T-helper 9 cell (primary cell): ENCODE measurements at places on chromosomes 3 and 15.

GRCh38 chr15:80870893-80871292 is 91.7 kb downstream of the CEMIP start:
- no peak for DNase-seq

- no peak for DNase-seq
Measured at GRCh38 chr3:48688032-48688736, 2.5 kb upstream of the NCKIPSD start.

GRCh38 chr3:116052602-116053001 is 392.7 kb downstream of the LSAMP start:
- DNase-seq: no peak

- DNase-seq: no peak
Measured at GRCh38 chr3:185728630-185729336, 96.1 kb downstream of the IGF2BP2 start.

GRCh38 chr3:67783281-67784250 is 129.2 kb upstream of the SUCLG2 start:
- no peak for DNase-seq

DNA sequence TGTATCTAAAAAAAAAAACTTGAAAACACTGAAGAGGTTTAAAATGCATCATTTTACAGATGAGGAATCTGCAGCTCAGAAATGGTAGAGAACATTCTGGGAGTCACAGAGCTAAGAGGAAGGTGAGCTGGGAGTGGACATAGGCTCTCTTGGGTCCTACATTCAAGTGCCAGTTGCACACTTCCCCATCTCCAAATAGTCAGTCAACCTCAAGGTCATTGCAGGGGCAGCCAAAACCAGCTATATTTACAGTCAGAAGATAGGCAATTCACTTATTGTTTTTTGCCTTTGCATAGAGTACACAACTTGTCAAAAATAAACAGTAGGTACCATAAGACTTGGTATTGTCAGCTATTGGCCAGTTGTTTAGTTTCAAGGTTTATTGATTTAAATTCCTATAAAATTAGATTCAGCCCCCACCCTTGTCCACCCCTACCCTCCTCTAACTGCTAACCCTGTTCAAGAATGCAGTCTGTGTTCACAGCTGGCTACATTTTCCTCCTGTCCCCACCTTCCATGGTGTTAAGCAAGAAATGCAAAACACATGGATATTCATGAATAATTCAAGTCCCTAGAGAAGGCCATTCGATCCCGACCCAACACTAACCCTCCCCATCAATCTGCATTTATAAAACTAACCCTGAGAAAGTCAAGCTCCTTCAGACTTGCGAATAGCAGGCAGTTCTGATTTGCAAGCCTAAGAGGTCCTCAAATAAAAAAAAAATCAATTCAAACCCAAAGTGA is 567.0 kb upstream of the MCTP2 start:
- DNase-seq: no peak

DNA sequence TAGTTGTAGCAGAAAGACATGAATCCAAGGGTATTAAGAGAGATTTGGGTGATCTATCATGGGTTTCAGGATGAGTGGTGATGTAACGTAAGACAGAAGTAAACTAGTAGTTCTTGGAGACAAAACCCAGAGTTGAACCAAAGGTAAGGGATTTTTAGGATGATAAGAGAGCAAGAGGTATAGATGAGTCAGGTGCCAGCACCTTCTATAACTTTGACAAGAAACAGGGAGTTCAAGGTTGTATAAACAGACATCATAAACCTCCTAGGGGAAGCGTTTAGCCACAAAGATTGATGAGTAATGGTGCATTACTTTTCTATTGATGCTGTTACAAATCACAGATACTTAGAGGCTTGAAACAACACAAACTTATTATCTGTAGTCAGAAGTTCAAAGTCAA is 447.3 kb upstream of the ARHGEF26 start:
- no peak for DNase-seq

- DNase-seq: no peak
Measured at GRCh38 chr15:61200626-61201025, 28.5 kb downstream of the RORA start.

DNA sequence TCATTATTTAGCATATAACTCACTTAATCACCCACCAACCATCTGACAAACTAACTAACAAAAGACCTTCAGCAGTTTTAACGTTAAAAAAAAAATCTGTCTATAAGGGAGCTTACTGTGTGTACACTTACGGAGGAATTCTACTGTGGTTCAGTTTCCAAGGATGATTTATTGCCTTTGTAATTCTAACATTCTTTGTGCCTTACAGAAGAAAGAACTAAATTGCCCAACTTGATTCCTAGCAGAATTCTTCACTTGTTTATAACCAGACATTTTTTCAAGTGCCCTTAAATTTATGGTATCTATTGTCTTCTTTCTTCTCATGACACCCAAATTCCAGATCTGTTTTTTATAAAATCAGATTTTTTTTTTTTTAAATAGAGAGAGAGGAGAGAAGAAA is 119.7 kb upstream of the IGSF10 start:
- no peak for DNase-seq

DNA sequence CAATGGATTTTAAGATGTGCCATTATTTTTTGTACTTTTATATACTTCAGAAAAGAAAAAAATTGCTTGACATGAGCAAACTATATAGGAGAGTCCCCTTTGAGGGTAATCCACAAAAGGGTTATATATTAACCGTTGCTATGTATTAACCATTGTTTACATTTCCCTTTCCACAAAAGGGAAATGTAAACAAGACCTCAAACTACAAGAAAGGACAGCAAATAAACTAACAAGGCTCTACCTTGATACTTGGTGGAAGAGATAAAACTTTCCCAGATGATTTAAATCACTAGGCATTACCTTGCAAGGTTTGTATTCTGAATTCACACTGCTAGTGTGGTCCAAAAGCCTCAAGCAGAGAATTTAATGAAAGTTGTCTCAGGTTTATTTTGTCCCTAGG is 616.3 kb upstream of the BCHE start:
- no peak for DNase-seq

GRCh38 chr15:59221511-59222505 is 15.2 kb downstream of the LDHAL6B start:
- no peak for DNase-seq

DNA sequence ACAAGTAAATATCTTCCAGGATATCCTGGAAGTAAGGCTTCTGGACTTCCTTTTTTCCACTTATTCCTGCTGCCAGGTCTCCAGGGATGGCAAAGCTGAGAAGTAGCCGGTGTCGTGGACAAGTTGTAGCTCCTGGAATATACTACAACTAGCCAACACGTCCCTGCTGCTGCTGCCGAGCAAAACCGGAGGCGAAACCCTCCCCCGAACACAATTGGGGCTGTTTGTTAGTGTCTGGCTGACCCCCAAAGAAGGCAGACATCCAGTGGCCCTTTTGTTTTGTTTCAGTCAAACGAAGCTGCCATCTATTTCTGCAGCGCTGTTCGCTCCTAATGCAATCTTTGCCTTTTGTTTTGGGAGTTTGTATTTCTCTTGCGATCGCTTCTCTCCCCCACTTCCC is 45.3 kb upstream of the EIF5A2 start:
- no peak for DNase-seq

GRCh38 chr3:51929420-51930003 is 12.2 kb downstream of the RRP9 start:
- DNase-seq: no peak

DNA sequence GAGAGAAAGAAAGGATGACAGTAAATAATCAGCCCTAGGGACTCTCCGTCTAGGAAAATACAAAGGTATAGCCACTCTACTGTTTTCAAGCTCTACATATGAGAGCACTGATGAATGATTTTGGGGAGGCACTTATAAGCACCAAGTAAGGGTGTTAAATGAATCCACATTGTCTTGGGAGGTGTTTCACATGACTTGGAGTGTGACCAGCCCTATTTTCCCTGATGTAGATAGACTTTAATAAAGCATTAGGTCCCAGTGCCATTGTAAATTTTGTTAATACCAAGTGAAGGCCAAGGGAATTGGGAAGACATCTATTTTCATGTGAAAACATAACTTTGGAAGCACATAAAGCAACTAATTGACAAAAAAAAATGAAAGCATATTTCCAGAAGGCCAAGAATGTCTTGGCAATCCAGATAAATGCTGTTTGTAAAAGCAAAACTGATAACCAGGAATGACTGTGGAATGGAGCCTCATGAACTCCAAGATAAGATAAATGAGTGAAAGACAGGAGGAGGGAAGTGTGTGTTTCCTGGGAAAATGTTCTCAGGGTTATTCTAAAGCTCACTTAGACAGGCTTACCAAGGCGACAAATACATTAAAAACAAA is 96.0 kb upstream of the MYZAP start:
- no peak for DNase-seq

GRCh38 chr15:31384568-31384967 is 57.9 kb downstream of the KLF13 start:
- no peak for DNase-seq

- no peak for DNase-seq
Measured at GRCh38 chr15:96372554-96372953, 42.1 kb downstream of the NR2F2 start.

- DNase-seq: no peak
Measured at GRCh38 chr3:39333607-39334006, 4.1 kb downstream of the CCR8 start.

- no peak for DNase-seq
Measured at GRCh38 chr3:123202451-123202850, 708 bp downstream of the SEC22A start.

- DNase-seq: no peak
Measured at GRCh38 chr3:17201538-17201937, 316.8 kb downstream of the PLCL2 start.

- no peak for DNase-seq
Measured at GRCh38 chr15:53110999-53111398, 320.9 kb upstream of the ONECUT1 start.
